Left hindlimb (tissue), 1 donor: ENCODE measurements at places on chromosomes 4 and X.

- no peak for DNase-seq
Measured at GRCh38 chr4:80154545-80154933, 42.8 kb upstream of the PRDM8 start.

GRCh38 chr4:83996254-83996653, 460.3 kb downstream of the GPAT3 start:
- DNase-seq, result no peak

DNA sequence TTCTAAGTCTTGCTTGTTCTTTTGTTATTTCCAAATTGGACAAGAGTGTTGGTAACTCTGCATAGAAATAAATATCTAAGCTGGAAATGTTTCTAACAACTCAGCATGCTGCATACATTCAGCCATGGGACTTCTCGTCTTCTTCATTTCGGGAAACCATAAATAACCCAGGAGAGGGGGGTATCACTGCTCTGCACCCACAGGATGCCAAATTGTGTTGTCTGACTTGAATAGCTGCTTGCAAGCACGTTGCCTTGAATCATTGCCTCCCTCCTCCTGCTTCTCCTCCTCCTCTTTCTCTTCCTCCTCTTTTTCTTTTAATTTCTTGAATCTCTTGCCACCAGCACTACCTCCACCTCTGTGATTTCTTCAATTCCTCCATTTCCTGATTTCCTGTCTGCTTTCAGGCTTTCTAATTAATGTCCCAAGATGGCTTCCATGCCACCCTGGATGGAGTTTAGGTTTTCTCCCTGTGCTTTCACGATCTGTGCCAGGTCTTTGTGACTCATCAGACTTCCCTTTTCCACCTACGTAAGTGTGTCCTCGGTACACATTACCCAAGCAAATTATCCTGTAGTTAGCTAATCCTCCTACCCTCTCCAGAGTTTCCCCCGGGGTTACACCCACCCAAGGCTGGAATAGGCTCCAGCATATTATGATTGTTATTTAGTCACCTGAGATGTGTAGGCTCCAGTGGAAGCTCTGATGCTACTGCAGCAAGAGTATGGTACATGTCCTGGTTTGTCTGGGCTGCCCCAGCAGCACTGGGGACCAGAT, 122.6 kb upstream of the VCX3B start:
- DNase-seq, result no peak

DNA sequence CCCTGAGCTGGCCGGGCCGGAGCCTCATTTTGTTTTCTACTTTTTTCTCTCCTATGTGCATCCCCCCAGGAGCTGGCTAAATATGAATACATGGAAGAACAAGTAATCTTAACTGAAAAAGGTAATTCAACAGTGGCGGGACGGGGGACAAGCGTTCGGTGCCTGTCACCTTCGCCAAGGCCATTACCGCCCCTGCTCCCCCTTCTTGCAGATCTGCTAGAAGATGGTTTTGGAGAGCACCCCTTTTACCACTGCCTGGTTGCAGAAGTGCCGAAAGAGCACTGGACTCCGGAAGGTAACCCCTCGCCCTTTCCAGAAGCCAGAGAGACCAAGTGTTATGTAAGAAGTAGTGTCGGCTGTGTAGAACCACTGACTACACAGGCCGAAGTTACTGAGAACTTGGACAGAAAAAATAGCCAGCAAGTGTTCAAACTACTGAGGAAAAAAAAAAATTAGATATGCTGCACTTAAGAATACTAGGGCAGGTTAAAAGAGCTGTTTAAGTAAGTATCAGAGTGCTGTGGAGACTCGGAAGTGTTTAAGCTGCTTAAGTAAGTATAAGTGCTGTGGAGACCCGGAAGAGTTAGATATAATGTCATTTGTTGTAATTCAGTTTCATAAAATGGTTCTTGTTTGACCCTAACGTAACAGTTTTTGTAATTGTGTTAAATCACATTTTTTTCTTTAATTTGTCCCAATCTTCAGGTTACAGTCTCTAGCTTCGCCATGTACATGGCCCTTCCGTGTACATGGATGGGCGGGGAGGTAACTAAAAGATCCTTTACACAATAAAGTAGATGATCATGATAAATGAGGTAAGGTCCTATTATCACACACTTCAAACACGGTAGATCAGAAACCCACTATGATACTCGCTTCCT, 856 bp downstream of the SAT1 start:
- DNase-seq, result peak; percentile 33

DNA sequence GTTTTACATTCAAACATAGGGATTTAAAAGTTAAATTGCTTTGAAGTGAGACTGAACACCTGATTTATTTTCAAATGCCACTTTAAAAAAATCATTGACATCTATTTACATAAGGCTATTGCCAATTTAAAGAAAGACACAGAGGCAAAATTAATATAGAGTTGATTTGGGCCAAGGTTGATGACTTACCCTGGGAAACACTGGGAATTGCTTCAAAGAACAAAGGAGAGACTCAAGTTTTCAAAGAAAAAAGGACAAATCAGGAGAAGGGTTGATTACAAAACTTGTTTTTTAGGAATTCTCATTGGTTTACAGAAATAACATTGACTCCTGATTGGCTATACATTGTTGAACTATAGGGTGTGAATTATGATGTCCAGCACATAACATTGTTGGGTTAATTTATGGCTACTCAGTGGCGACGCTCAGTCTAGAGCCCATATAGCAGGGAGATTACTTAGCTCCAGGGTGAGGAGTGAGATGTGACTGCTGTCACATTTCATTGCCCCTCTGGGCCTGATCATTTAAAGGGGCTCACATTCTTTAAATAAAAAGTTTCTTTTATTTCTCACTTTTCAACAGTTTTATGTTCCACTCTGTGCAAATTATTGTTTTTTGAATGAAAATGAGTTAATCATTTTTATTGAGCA, 184.6 kb downstream of the SPATA18 start:
- no peak for DNase-seq

GRCh38 chrX:153944800-153945150, 332 bp upstream of the RENBP start:
- DNase-seq, result no peak

DNA sequence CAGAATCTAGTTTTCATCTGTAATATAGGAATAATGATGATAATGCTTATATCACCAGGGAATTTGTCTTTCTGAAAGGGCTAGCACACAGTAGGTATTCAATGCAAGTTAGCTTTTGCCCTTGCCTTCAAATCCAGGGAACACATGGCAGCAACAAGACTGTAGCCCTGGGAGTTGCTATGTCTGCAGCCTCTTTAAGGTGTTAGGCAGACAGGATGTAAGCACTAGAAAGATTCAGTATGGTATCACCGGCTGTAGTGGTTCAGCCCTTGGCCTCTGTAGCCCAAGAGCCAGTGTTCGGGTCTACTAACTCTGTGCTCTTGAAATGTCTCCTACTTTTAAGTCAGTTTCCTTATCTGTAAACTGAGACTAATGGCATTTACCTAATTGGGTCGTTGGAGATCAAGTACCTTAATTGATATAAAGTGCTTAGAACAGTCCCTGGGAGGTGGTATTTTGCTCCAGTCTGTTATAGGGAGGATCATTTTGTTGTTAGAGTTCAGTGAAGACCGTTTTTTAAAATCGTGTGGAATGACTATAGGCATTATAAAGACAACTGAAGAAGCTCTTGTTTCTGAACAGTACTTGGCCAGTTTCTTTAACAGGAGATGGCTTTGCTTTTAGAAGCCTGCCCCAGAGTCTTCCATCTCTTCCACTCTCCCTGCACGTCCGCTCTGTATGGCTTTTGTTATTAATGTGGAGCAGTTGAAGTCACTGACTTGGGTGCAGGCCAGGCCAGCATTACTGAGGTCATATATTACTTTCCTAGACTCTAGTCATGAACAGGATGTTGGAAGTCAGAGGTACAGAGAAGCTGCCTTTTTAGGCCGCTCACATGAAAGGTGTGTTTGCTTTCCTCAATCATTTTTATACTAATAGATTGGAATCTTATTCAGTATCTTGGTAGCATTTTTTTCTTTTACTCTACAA, 44.8 kb downstream of the GAB1 start:
- DNase-seq, result peak; percentile 87

GRCh38 chrX:97026406-97026805, 142.7 kb downstream of the RPA4 start:
- no peak for DNase-seq

DNA sequence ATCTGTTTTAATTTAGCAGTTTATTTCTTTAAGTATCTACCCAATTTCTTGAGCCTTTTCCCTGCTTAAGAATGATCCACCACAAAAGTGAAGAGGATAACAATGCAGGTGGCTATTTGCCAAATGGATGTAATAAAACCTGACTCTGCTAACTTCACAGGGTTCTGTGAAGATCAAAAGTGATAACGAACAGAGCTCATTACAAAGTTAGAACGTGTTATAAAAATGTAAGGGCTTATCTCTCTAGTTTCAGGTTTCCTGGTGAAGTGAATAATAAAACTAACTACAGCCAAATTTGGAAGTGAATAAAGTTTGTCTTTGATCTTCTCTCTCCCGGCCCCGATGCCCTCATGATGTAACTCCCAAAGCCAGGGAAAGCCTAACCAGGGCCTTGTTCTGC, 497.9 kb downstream of the SMARCA1 start:
- no peak for DNase-seq
